Bronchus fibroblast of lung (primary cell): ENCODE measurements at places on chromosomes 16 and 17. TPM values are rescaled to one million over a fixed set of nuclear protein-coding genes. Genes with fewer than 3 reads are reported as not detected.

CES5A gene
- total RNA-seq = not detected in 2 replicates

TSEN54 gene
- 15.3 and 20.8 TPM in 2 replicates for total RNA-seq

GRB7 gene
- 0.45 and 0.84 TPM in 2 replicates for total RNA-seq

KLHL10 gene
- total RNA-seq = 0.17 TPM in 1 of 2 replicates, not detected in the other

MYH11 gene
- total RNA-seq = not detected in 2 replicates

SOCS1 gene
- 10.6 and 11.1 TPM in 2 replicates for total RNA-seq

SRR gene
- 32.7 and 37.5 TPM in 2 replicates for total RNA-seq

CRAMP1 gene
- total RNA-seq = 5.5 and 6.6 TPM in 2 replicates

ICAM2 gene
- total RNA-seq = 1.3 and 1.8 TPM in 2 replicates

RND2 gene
- total RNA-seq = 0.45 and 0.50 TPM in 2 replicates

CHP2 gene
- total RNA-seq = not detected in 2 replicates

ATP1B2 gene
- total RNA-seq = not detected in 2 replicates

PRSS53 gene
- total RNA-seq = 2.1 and 2.5 TPM in 2 replicates

NPIPB2 gene
- 1.5 and 2.5 TPM in 2 replicates for total RNA-seq

KRTAP2-3 gene
- total RNA-seq = not detected in 2 replicates

NPIPB4 gene
- total RNA-seq = 3.3 and 3.7 TPM in 2 replicates

CDK10 gene
- total RNA-seq = 51.0 and 65.1 TPM in 2 replicates

ZNF205 gene
- total RNA-seq = 13.8 and 14.6 TPM in 2 replicates

RABEP2 gene
- total RNA-seq = 26.9 and 35.2 TPM in 2 replicates

FMNL1 gene
- 2.7 and 4.0 TPM in 2 replicates for total RNA-seq

CHD9 gene
- 11.9 and 15.6 TPM in 2 replicates for total RNA-seq

TEX19 gene
- total RNA-seq = not detected in 2 replicates

CTRB1 gene
- total RNA-seq = not detected in 2 replicates

LGALS9C gene
- not detected in 2 replicates for total RNA-seq

POLR3E gene
- 27.7 and 38.4 TPM in 2 replicates for total RNA-seq

SEZ6 gene
- not detected in 2 replicates for total RNA-seq

KRT28 gene
- total RNA-seq = not detected in 2 replicates

SP6 gene
- 0.15 and 0.34 TPM in 2 replicates for total RNA-seq

DNAH9 gene
- total RNA-seq = not detected in 2 replicates

KCNJ18 gene
- total RNA-seq = not detected in 2 replicates

MYH13 gene
- under 0.01 TPM in 1 of 2 replicates, not detected in the other for total RNA-seq

CACNG5 gene
- 0.17 TPM in 1 of 2 replicates, not detected in the other for total RNA-seq

ZSCAN10 gene
- not detected in 2 replicates for total RNA-seq

CD300A gene
- not detected in 2 replicates for total RNA-seq

CTF1 gene
- total RNA-seq = 2.5 and 4.7 TPM in 2 replicates

CCL13 gene
- not detected in 2 replicates for total RNA-seq

C1QL1 gene
- total RNA-seq = 1.0 and 1.6 TPM in 2 replicates

PRSS21 gene
- total RNA-seq = not detected in 2 replicates

RASD1 gene
- 0.30 and 0.84 TPM in 2 replicates for total RNA-seq

TBC1D3G gene
- not detected in 2 replicates for total RNA-seq

KCNJ12 gene
- under 0.01 and 0.15 TPM in 2 replicates for total RNA-seq

PIMREG gene
- total RNA-seq = 67.5 and 81.5 TPM in 2 replicates

DDX28 gene
- 6.4 and 7.7 TPM in 2 replicates for total RNA-seq

OR3A2 gene
- not detected in 2 replicates for total RNA-seq

ZNF750 gene
- total RNA-seq = not detected in 2 replicates

VMO1 gene
- 0.50 TPM in 1 of 2 replicates, not detected in the other for total RNA-seq

EFTUD2 gene
- total RNA-seq = 72.5 and 86.7 TPM in 2 replicates

PNMT gene
- total RNA-seq = not detected in 2 replicates

FBXO39 gene
- under 0.01 and 0.34 TPM in 2 replicates for total RNA-seq

CHRNE gene
- total RNA-seq = 0.74 and 1.2 TPM in 2 replicates

CDRT4 gene
- 0.15 TPM in 1 of 2 replicates, not detected in the other for total RNA-seq

CBX2 gene
- total RNA-seq = 9.6 and 10.9 TPM in 2 replicates

MMP15 gene
- 2.2 TPM in 2 replicates for total RNA-seq

DPEP3 gene
- not detected in 2 replicates for total RNA-seq

GSDMA gene
- not detected in 2 replicates for total RNA-seq
